Activated B cell treated with CpG ODN at 0.5 μM for 24 hours (primary cell): ENCODE measurements at places on chromosomes 6 and 20. TPM values are rescaled to one million over a fixed set of nuclear protein-coding genes. Genes with fewer than 3 reads are reported as not detected.
A peak's percentile ranks its signal among the peaks of the same experiment; 100 is the strongest.

DTNBP1 gene
- 50.3 and 51.6 TPM in 2 replicates for total RNA-seq

SEL1L2 gene
- not detected in 2 replicates for total RNA-seq

TAF8 gene
- total RNA-seq, result 47.2 and 55.7 TPM in 2 replicates

EPPIN gene
- total RNA-seq, result not detected in 2 replicates

MYCT1 gene
- not detected in 2 replicates for total RNA-seq

POM121L2 gene
- not detected in 2 replicates for total RNA-seq

SGK2 gene
- 0.73 and 1.1 TPM in 2 replicates for total RNA-seq

MDFI gene
- total RNA-seq, result not detected in 2 replicates

ATP9A gene
- total RNA-seq, result 0.07 TPM in 2 replicates

SMLR1 gene
- not detected in 2 replicates for total RNA-seq

TRIM40 gene
- total RNA-seq, result not detected in 2 replicates

OOEP gene
- total RNA-seq, result 0.22 TPM in 1 of 2 replicates, not detected in the other

- no peak for DNase-seq
Measured at GRCh38 chr6:133333852-133334251, 92.7 kb downstream of the EYA4 start.

- DNase-seq, result no peak
Measured at GRCh38 chr6:68978411-68978810, 343.3 kb downstream of the ADGRB3 start.

GRCh38 chr6:86031713-86032112 is 389.0 kb upstream of the SYNCRIP start:
- no peak for DNase-seq

DNA sequence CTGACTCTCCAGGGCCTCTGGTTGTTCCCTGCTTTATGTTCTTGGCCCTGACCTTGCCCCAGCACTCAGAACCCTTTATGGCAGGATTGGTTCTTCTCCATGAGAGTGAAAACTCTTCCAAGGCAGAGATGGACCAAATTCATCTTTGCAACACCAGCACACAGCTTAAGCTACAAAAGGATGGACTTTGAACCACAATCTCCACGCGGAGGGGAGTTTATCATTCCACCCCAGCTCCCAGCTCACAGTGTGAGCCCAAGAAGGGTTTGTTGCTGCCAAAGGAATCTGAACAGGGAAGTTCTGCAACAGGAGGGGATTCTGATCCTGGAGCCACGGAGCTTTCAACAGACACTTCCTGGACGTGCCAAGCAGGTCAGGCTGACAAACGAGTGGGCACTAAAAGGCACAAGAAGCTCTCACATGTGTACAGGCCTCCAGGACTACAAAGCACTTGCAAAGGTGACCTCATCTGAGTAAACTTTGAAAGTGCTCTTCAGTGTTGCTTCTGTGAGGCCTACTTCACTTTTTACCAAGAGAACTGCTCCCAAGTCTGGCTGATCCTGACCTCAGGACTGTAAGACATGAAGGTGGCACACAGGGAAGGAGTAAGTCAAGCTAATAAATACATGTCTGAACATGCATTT is 8.9 kb downstream of the FITM2 start:
- no peak for DNase-seq

GRCh38 chr6:155377061-155377460 is 62.8 kb upstream of the TFB1M start:
- no peak for DNase-seq

DNA sequence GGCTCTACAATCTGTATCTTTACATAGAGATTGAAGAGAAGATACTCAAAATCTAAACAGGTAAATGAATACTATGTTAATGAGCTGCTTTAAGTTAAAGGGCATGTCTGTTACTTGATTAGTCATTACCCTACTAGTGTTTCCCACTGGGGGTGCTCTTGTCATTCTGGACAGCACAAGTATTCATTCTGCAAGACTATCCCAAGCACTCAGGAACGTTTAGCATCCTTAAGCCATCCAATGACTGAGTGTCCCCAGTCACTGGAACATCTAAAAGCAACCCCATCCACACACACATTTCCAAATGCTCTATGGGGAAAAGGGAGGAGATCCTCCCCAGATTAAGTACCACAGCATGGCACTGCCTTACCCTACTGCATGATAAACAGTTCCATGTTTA is 25.7 kb downstream of the EZR start:
- DNase-seq, result no peak

DNA sequence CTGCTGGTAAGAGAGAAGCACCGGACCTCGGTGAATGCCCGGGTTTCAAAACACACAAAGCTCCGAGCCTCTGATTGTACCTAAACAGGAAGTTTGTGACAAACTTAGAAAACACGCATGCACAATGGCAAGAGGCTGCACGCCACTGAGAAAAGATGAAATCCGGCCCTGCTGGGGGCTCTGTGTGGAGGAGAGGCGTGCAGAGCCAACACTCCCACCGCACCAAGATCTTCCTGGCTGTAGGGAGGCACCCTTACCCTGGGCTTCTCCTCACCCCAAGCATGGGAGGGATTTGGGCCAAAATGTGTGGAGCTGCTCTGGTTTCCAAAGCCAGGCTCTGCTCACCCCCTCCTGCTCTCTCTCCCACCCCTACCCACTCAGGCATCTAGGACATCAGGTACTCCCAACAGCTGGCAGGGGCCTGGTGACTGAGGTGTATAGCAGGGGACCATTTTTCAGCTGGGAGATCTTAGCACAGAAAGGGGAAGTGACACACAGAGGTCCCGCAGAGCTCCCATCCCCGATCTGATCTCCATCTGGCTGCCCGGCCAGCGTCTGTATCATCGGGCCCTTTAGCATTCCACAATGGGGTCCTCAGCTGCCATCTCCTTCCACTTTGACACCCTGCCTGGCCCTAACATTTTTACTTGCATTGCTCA is 84.2 kb downstream of the TRERF1 start:
- peak; percentile 25 for DNase-seq

DNA sequence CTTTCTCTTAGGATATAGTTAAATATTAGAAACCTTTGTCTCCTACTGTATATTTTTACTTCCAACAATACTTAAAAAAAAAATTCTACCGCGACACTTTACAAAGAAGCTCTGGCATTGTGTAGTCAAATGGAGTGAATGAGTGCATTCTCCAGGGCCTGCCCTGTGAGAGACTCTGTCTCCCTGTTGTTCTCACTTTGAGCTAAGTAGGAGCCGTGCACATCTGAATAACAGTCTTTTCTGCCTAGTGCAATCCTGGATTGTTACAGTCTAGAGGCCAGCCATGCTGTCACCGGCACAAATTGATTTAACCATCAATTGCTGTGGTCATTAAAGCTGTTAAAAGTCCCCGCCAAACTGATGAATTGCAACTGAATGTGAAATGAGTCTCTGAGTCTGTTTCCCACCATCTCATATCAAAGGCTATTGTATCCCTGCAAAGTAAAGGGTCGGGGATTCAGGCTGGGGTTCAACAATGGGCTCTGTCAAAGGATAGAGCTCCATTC is 156.0 kb downstream of the RFPL4B start:
- DNase-seq, result no peak

DNA sequence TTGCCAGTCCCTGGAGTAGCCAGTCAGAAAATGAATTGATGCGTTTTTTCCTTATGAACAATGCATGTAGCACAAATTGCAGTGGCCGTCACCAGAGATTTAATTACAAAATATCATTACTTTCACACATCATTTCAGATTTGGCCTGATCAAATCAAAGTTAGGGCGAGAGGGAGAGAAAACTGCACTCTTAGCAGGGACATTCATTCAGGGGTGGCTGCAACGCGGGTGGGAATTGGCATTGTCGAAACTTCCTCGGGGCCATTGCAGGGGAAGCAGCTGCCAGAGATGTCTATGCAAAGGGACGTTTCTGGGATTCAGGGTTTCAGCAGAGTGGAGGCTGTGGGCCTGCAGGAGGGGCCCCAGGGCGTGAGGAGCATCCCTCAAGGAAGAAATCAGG is 76.5 kb upstream of the TOP1 start:
- DNase-seq, result no peak

DNA sequence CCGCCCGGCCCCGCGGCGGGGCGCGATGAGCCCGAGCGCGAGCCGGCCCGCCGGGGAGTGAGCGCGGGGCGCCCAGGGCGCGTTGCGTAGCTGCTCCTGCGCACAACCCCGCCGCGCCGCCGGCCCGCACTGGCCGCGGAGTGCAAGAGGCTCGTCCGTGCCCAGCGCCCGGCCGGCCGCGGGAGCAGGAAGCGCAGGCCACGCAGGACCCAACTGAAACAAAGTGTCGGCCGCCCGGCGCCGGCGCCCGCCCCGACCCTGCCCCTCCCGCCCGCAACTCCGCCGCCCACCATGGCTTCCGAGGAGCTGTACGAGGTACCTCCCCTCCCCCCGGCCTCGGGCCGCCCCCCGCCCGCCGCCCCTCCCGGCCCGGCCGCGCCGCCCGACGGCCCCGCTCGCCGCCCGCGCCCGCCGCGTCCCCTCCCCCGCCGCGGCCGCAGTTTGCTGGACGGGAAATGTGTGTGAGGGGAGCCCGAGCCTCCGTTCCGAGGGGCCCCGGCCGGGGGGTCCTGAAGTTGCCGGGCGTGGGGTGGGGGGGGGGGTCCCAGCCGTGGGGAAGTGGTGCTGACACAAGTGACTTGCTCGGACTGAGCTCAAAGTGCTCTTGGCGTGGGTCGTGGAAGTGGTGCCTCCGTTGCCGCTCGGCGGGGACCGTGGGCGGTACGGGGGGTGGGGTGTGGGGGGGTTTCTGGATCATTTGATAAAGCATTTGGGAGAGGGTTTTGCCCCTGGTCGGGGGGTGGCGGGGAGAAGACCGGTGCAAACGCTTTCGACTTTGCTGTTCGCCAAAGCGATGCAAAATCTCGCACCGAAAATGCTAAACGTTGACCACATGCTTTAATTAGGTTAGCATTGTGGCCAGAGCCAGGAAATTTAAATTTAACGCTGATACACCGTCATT is 539 bp downstream of the CDYL start:
- peak; percentile 39 for DNase-seq

GRCh38 chr6:22666586-22666985 is 97.2 kb downstream of the HDGFL1 start:
- DNase-seq, result no peak

- no peak for DNase-seq
Measured at GRCh38 chr6:118724211-118724610, 72.8 kb upstream of the CEP85L start.

DNA sequence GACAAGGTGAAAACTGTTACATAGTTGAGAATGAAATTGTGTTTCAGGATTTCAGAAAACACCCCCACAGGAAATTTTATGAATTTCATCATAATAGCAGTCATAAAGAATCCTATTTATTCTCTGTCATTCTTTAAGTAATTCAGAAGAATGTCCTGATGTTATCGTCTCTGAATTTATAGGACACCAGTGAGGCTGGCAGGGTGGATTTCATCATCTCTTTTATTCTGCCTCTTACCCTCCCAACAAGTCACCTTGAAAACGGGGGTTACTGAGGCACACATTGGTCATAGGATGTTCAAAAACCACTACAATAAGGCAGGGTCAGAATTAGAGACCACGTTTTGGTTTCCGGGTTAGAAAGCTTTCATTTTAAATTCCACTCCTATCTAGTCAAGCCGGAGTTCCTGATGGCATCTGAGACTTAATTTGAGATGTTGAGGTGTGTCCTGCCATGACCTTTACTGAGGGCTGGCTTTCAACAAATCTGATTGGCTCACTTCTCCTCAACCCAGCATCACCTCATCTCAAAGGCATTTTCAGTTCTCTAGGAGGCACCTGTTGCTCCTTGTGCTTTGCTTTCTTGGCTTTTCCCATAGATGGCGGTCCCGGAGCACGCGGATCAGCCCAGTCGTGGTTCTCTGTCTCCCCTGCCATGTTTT is 230.6 kb upstream of the SUPT3H start:
- no peak for DNase-seq

GRCh38 chr6:141486942-141487341 is 645.8 kb upstream of the GJE1 start:
- DNase-seq, result no peak

DNA sequence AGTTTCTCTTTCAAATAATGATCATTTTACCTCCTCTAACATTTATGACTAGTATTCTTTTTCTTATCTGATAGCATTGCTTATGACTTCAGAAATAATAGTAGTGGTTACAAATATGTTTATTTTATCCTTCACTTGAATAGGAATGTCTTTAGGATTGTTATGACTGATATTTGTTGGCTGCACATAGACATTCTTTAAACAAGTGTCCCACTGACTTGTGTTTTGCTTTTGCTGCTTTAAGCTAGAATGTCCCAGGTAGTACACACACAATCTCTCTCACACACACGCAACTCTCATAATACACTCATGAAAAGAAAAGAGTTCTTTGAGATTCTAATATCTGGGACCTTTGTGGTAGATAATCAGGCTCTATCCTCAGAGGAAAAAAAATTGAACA is 21.6 kb downstream of the KIAA1586 start:
- no peak for DNase-seq

GRCh38 chr20:1396264-1396663 is 3.4 kb upstream of the FKBP1A start:
- DNase-seq, result no peak

- DNase-seq, result no peak
Measured at GRCh38 chr20:56420028-56420427, 8.0 kb downstream of the CASS4 start.

GRCh38 chr6:6657085-6657819 is 68.7 kb downstream of the LY86 start:
- DNase-seq, result no peak

DNA sequence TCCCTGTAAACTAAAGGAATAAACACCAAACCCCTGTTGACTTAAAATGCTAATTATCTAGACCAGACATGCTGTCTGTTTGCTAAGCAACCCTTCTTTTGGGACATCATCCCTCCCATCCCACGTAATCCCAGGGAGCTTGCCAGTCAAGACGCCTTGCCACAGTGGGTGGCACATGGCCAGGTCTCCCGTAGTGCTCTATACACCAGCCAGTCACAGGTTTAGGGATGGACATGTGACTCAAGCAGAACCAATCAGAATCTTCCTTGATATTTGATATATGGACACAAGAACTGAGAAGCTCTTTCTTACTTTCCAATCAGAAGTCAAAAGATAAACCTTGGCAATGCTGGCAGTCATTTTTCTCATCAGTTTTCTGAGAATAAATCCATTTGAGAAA is 60.0 kb downstream of the CNKSR3 start:
- no peak for DNase-seq

GRCh38 chr20:53527196-53527595 is 66.4 kb downstream of the ZNF217 start:
- DNase-seq, result no peak

GRCh38 chr6:133590196-133590595 is 298.7 kb upstream of the TCF21 start:
- DNase-seq, result no peak

- DNase-seq, result no peak
Measured at GRCh38 chr6:114339706-114340105, 3.1 kb downstream of the HS3ST5 start.

GRCh38 chr6:16769986-16770376 is 8.7 kb upstream of the ATXN1 start:
- no peak for DNase-seq

DNA sequence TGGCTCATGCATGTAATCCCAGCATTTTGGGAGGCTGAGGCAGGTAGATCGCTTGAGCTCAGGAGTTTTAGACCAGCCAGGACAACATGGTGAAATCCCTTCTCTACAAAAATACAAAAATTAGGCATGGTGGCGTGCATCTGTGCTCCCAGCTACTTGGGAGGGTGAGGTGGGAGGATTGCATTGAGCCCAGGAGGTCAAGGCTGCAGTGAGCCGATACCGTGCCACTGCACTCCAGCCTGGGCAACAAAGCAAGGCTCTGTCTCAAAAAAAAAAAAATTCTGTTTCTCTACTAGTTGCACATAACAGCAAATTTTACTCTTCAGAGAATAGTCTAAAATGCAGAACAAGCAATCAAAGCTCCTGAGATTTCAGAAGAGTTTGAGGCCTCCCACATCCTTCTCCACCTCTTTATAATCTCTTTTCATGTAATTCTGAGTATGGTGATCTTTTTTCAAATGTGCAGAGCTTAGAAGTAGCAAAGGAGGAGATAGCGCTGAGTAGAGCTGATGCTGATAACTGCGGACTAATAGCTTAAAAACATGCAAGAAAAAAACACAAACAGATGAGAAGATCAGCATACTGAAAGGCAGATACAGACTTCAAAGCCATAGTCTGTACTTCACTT is 23.3 kb downstream of the LRRN4 start:
- DNase-seq, result no peak
